Central memory CD4-positive, alpha-beta T cell (primary cell): ENCODE measurements at places on chromosomes 3 and 15.

GRCh38 chr3:12782172-12782815 lies 14.2 kb upstream of the CAND2 start:
- no peak for DNase-seq

DNA sequence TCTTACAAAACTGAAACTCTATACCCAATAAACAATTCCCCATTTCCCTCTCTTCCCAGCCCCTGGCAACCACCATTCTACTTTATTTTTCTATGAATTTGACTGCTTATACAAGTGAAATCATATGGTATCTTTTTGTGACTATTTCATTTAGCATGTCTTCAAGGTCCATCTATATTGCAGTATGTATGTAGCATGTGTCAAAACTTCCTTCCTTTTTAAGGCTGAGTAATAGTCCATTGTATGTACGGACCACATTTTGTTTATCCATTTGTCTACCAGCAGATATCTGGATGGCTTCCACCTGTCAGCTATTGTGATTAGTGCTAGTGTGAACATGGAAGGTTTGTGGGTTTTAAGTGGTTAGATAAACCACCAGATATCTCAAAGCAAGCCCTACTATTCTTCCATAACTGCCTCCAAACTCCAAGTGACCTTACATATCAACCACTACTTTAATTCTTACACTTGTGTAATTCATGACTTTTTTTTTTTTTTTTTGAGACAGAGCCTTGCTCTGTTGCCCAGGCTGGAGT lies 134.7 kb downstream of the TMCC1 start:
- no peak for DNase-seq

GRCh38 chr15:34651997-34652725 lies 68.7 kb upstream of the GOLGA8B start:
- DNase-seq = no peak

DNA sequence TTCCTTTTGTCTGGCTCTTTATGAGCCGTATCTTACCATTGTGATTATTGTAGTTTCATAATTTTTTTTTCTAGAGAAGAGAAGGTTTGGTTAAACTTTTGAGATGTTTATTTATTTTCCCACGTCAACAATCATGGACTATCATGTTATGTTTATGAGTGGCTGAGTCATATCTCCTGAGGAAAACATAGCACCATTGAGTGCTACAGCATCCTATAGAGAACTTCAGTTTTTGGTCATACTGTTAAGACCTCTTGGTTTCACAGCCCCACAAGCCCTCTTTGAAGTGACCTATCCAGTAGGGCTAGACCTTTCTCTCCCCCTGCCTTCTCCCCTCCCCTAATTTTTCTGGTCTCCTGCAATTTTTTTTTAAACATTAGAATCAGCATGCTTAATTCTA lies 20.8 kb downstream of the PIK3CA start:
- DNase-seq = no peak

- DNase-seq = no peak
Observed at GRCh38 chr3:166285001-166285400, 447.8 kb upstream of the BCHE start.

- DNase-seq = no peak
Observed at GRCh38 chr15:60616147-60616546, 137.2 kb upstream of the ICE2 start.

DNA sequence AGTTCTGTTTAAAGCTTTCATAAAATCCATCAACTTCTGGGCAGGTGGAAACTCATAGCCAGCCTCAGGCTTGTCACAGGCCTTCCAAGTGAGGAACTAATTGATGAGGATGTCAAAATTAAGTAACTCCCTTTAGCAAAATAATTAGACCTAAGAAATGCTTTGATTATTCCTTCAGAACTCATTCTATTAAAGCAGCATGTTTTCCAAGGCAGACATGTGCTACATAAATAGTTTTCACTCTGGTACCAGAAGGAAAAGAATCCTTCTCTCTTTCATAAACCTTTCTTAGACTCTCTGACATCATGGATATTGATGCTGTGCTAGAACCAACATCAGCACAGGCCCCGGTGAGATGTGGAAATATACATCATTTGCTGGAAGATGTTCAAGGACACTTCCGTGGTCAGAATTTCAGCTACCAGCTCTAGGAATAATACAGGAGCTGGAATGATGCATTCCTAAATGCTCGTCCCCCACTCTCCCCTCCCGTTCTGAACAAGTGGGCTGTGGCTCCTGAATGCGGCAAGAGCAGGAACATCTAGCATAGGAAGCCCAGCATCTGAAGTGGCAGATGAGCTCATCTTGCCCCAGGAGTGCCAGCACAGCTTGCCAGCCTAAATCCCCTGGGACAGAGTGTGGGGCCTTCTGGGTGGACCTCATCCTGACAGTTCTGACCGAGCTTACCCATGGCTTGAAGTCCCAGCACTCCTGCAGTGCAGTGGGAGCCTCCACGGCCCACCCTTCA lies 82.4 kb downstream of the WWTR1 start:
- DNase-seq = no peak

GRCh38 chr15:98734466-98735199 lies 86.3 kb downstream of the IGF1R start:
- no peak for DNase-seq

- no peak for DNase-seq
Observed at GRCh38 chr3:138059261-138059660, 49.3 kb downstream of the CLDN18 start.

DNA sequence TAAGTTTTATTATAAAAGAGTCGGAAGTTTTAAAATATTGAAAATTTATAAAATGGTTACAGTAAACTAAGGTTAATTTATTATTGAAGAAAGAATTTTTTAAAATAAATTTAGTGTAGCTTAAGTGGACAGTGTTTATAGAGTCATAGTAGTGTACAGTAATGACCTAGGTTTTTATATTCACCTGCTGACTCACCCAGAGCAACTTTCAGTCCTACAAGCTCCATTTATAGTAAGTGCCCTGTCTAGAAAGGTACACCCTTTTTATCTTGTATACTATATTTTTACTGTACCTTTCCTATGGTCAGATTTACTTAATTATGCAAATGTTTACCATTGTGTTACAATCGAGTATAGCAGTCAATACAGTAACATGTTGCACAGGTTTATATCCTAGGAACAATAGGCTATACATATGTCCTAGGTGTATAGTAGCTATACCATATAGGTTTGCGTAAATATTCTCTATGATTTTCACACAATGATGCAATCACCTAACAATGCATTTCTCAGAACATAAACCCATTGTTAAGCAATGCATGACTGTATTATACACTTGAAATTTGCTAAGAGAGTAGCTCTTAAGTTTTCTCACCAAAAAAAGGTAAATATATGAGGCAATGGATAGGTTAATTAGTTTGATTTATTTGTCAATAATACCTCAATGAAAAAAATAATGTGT lies 106.9 kb upstream of the CD96 start:
- DNase-seq = no peak

GRCh38 chr3:186998937-186999368 lies 68.6 kb downstream of the ST6GAL1 start:
- no peak for DNase-seq

DNA sequence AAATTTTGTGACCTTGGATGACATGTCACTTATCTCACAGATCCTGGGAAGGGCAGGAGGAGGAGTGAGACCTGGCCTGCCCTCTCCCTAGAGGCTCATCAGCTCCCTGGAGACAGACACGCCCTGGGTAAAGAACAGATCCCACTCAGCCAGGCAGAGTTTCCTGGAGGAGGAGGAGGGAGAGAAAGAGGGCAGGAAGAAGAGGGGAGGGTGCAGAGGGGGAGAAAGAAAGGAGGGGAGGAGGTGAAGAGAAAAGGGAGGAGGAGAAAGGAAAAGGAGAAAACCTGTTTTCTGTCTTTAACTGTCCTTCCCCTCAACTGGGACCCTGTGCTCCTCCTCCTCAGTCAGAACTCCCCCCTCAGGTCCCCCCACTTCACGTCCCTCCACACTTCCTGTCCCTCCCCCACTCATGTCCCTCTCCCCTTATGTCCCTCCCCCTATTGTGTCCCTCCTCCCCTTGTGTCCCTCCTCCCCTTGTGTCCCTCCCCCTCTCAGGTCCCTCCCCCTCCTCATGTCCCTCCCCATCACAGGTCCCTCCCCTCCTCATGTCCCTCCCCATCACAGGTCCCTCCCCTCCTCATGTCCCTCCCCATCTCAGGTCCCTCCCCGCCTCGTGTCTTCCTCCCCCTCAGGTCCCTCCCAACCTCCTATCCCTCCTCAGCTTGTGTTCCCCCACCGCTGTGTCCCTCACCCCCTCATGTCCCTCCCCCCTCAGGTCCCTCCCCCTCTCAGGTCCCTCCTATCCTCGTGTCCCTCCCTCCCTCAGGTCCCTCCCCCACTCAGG lies 52.3 kb upstream of the CGNL1 start:
- no peak for DNase-seq

DNA sequence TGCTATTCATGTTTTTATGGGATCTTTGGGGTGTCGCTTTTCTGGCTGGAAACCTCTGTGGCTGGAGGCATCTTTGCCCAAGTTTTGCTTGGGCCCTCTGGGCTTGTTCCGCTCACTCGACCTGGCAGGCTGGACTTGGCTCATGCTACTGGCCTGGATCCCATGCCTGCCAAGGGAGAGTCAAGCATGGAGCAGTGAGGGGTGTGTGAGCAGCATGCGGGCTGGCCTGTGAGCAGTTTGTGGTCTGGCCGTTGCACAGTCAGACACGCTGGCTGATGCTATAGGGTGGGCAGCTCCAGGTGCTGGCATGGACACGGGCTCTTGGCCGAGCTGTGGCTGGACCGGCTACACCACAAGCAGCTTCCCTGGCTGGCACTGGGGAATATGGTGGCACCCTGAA lies 491.1 kb downstream of the AGBL1 start:
- no peak for DNase-seq

DNA sequence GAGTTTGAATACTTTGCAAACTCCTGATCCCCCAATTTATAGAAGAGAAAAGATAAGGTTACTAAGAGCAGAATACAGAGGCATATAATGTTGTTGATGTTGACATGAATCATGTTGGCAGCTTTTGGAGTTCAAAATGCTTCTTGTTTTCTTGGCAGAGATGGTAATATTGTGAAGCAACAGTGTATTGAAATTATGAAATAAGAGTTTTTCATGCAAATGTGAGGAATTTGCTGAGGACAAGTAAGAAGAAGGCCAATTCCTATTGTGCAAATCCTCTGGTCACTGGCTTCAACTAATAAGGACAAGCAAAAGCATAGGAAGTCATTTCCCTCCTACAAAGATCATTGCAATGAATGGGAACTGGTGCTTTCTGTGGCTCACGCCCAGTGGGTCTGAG lies 126.9 kb upstream of the CHL1 start:
- no peak for DNase-seq

- DNase-seq = no peak
Observed at GRCh38 chr15:65071381-65071811, 3.6 kb upstream of the RASL12 start.

DNA sequence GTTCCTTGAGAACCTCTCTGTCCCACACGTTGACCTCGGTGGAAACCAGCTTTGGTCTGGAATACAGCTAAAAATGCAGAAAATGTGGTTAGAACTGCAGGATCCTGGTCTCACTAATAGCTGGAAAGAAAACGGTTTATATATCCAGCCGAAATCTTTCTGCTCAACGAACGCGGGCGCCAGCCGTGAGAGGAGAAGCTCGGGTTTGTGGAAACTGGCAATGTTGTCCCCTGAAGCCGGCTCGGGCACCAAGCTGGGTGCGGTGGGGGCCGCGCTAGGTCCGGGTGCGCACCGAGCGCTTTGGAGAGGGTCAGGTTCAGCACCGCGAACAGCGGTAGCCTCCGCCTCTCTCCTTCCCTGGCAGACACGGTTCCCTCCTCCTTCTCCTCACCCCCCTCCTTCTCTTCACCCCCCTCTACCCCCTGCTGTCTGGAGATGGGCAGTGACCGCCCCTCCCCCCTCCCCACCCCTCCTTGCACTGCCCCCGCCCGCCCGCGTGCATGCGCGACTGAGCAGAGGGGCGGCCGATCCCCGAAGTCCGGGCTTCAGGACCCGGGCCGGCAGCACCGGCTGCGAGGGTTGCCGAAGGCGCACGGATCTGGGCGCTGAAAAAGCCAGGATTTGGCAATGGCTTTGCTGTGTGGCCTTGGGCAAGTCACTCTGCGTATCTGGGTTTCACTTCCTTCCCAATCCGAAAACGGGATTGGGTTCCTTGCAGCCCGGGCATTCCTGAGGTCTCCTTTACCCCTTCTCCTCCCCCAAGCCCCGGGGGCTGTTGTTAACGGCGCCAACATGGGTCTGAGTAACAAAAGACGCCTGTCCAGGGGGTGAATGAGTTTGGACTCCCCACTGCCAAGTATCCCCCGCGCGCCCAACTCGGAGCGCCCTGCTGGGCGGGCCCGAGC lies at the start of gene SKOR1:
SKOR1 (plus strand) TSS at position 534 of the 905 bp plus-strand sequence; CDS start at position 628, 94 bp downstream.
- DNase-seq = no peak

DNA sequence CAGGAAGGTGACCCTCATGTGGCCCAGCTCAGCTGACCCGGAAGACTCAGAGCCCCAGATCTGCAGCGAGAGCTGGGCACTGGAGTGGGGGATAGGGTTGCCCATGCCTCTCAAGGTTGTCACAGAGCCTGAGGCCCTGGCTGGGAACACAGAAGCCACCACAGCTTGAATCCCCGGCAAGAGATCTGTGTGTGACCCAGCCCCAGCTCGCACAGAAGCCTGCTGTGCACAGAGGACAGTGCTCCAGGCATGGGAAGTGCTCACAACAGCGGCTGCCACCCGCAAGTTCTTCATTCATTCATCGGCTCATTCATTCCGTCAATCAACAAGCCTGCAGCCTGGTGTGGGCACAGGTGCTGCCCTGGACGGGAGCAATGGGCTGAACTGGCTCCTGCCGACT lies 36.4 kb downstream of the DNAJB8 start:
- DNase-seq = no peak

DNA sequence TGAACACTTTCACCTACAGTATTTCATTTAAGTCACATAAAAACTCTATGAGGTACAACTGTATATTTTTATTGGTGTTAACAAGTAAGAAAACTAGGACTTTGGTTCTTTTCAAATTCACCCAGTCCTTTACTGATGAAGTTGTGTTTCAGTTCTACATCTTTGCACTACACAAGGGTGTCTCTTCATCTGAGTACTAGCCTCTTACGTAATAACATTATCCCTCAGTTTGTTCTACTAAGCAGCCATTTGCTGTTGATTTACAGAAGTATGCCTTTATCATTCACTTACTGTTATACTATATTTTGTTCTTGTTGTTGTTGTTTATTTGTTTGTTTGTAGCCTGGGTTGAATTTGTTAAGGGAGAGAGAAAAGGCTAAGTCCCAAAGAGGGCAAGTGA lies 311.9 kb downstream of the PLOD2 start:
- no peak for DNase-seq

- no peak for DNase-seq
Observed at GRCh38 chr3:24829011-24829581, 334.4 kb upstream of the THRB start.
